CD8-positive, alpha-beta memory T cell (primary cell): ENCODE measurements at places on chromosomes 6 and 20.

DNA sequence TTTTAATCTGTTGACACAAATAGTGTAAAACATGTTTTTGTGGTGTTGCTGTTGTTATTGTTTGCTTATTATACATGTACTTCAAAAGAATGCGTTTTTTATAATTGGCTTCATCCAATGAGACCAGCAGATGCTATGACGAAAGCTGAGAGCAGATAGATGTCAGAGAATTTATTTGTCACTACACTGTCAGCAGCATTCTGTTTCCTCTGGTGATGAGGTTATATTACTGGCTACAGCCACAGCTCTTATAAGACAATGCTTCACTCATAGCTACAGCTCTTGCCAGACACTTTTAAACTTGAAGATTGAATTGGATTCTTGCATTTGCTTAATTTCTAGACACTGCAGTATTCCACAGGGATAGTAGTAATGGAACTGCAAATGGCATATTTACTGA, 860.5 kb downstream of the TBC1D32 start:
- no peak for DNase-seq

DNA sequence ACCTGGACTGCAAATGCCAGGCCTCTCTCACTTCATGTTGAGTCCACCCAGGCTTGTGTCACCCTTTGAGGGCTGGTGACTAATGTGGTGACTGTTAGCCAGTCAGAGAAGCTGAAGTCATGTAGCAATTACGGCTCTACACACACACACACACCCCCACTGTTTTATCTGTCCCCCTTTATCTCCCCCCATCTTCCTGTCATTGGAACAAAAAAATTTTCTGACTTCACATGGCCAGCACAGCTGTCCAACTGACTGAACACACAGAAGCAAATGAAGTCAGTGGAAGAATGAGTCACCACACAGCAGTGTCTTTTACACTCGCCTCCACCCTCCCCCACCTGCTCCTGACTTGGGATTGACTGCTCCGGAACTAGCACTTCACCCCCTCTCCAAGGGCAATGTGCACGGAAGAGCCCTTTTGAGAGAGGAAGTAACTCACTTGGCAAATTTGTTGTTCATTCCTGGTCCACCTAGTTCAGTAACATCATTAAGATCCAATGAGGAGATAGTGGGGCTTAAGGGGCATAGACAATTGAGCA, 198.0 kb downstream of the RNF144B start:
- no peak for DNase-seq

- no peak for DNase-seq
These were observed 25.1 kb downstream of the JAG1 start for GRCh38 chr20:10648651-10649050.

DNA sequence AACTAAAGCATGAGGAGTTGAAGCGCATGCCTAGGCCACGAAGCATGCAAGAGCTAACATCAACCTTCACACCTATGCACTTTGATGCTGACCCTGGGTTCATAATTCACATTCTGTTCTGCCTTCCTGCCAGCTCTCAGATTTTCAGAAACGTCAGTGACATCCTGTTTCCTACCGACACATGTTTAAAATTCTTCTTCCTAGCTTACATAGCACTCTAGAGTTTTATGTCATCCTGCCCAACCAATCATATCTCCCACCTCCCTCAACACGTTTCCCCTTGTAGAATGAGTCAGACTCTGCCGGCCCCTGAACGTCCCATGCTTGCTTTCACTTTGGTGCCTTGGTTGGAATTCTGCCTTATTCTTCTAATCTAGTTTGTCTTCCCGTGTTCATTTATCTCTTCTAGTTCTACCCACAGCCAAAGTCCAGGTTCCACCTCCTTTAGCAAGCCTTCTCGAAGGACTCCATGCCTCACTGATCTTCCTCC, 97.2 kb upstream of the MAP7 start:
- peak; percentile 47 for DNase-seq

- DNase-seq, result no peak
These were observed 21.7 kb downstream of the ABHD12 start for GRCh38 chr20:25368976-25369375.

DNA sequence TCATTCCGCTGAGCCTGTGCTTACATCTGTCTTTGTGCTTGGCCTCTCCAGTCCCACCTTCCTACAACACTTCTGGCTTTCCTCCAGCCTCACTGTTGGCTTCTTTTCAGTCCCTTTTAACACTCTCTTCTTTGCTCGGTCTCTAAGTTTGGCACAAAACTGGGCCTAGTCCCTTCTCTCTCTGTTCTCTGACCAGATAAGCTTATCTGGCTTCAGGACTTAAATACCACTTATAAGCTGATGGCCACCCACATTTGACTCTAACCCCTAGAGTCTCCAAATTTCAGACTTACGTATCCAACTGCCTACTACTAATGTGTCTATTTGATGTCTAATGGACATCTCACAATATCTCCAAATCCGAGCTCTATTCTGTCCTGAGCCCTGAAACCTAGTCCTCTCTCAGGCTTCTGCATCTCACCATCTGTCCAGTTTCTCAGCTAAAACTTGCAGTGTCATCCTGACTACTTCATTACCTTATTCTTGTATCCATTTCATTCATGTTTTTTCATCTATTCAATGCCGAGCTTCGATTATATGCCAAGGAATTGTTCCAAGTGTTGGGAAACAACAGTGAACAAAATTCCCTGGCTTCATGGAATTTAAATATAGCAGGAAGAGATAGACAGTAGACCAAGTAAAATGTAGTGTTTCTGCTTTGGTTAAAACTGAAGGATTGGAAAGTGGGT, 40.1 kb downstream of the TBPL1 start:
- no peak for DNase-seq

DNA sequence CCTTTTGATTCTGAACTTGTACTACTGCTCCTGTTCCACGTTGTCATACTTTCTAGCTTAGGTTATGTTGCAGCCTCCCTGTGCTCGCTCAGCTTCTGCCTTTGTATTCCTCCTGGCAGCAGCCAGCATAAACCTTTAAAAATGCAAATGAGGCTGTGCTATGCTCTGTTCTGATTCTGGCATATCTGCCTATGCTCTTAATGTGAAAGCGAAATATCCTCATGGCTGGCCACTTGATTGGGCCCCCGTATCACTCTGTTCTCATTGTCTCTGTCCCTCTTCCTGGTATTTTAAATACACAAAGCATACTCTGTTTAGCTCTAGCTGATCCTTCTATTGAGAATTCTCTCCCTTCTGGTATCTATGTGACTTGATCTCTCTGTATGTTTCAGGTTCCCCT, 139.0 kb downstream of the JARID2 start:
- no peak for DNase-seq

- DNase-seq, result peak; percentile 79
These were observed 501 bp downstream of the PLCG1 start for GRCh38 chr20:41137614-41138474.

GRCh38 chr6:105769987-105770386, 316.1 kb upstream of the PRDM1 start:
- no peak for DNase-seq

- DNase-seq, result peak; percentile 61
These were observed 5.4 kb downstream of the NPBWR2 start for GRCh38 chr20:64101731-64102621.

DNA sequence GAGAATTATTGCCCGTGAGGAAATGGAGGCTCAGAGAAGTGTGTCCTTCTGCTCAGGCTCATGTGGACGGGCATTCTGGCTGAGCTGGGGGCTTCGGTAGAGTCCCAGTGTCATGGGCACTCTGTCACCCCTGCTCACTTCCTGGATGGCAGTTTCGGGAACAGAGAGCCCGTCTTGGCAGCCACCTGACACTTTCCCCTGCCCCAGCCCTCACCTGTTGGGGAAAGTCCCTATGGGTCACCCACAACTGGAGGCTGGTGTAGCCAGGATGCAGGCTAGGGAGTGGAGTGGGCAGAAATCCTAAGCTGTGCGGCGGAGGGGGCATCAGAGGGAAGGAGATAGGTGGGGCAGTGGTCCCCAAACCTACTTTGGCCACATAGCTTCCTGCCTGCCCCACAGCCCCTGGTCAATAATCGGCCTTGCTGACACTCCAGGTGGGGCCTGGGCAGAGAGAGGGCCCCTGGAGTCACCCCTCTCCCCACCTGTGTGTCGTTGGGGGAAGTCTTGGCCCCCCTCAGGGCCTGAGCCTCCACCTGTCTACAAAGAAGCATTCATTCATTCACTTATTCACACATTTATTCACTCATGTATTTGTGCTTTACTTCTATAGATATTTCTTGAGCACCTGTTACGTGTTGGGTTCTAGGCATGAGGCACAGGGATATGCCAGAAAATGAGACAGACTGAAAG, 40.5 kb downstream of the SNAI1 start:
- no peak for DNase-seq

DNA sequence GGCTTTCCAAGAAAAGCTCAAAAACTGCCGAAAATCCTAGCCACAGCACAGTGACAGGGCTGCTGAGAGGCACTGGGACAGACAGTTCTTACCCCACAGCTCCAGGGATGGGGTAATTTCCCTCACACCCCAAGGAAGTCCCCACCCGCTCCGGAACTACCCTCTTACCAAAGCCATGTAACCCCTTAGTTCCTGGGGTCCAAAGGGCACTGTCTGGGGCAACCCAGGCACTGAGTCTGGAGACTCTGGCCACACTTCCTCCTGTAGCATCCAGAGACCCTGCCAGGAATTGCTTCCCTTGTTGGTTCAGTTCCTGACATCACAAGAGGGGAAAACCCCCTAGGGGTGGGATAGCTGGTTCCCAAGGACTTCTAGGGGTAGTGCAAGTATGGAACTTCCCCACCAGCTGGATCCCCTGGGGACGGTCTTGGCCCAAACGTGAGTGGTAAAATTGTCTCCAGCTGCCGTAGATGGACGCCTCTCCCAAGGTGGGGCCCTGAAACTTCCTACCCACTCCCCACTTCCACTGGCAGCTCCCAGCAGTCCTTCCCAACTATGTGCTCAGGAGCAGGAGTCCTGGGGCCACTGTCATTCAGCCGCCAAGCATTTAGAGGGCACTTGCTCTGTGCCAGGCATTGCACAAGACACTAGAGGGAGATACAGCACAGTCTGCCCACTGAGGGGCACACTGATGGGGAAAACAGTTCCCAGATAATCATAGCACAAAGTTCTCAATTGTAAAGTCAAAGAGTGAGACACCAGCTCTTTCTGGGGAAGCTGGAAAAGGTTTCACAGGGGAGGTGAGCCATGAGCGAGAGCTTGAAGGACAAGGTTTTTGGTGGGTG, 17.2 kb upstream of the HCK start:
- no peak for DNase-seq

- no peak for DNase-seq
These were observed 161.4 kb downstream of the FOXC1 start for GRCh38 chr6:1770968-1771723.

DNA sequence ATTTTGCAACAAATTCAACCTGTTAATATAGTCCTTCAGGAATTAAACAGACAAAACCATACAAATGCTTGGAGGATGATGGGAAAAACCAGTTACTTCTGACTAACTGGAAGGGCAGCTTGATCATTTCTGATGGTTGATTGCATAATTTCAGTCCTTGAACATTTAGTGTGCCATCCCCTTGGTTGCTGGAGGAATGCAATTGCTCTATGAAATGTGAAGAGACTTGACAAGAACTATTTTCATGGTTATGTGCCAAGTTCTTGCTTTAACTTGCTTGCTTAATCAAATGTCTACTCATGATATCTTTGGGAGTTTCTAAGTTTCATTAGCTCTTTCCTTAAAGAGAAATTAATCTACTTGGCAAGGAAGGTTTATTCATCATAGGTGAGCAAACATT, 45.2 kb downstream of the ANKEF1 start:
- no peak for DNase-seq

DNA sequence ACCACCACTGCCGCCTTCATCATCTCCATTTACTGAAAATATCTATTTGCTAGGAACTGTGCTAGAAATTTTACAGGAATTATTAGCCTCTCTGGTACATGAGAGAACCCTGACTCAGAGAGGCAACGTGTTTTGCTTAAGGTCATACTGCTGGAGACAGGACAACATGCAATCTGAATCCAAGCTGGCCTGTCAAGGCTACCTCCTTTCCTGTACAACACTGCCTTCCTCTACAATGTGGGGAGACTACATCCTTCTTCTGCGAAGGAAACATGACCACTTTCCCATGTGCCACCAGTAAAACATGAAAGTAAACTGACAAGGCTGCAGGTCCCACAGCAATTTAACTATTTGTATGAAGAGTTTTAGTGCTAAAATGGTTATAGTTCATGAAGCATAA, 200.9 kb downstream of the BACH2 start:
- DNase-seq, result no peak

DNA sequence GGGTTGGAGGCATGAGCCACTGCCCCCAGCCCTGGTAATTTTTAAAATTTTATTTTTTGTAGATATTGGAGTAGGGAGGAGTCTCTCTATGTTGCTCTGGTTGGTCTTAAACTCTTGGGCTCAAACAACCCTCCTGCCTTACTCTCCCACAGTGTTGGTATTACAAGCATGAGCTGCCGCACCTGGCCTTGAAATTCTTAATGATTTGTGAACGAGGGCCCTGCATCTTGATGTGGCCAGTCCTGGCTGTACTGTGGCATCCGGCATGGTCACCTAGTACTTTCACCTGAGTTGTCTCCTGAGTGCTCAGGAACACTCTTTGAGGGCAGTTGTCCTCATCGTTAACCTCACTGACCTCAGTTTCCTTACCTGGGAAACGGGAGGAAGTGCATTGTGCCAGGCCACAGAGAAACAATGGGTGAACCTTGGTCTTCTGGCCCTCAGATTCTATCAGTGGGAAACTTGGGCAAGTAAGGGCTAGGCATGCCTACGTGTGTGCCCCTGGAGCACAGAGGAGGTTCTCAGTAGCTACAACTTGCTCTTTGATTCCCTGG, 19.5 kb downstream of the CEBPB start:
- DNase-seq, result no peak

DNA sequence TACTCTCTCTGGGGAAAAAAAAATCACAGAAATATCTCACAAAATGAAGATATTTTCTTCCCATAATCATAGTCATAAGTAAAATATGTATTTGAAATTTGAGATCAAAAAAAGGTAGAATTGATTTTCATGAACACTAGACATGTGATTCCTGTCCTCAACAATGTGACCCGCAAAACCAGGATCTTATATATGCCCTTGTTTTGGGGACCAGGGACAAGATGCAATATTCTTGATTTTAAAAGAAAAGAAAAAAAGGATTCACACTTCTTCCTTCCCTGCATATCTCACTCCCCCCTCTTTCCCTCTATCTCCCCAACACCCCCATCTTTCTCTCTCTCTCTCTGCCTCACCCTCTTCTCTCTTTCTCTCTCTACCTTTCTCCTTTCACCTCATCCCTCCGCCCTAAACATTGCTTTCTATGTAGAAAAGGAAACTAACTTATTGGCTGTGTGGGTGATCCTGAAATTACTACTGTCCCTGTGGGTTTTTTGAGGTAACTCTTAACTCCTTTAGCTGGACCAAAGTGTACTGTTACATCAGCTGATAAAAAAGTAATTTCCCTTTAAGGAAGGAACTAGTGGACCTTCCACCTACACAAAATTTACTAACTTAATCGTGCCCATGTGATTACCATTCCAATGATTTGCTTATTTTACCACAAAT, 85.6 kb downstream of the AIG1 start:
- DNase-seq, result no peak

- no peak for DNase-seq
These were observed 106.2 kb upstream of the BEND3 start for GRCh38 chr6:107221519-107221918.

GRCh38 chr20:24131684-24132083, 143.1 kb upstream of the GGTLC1 start:
- DNase-seq, result no peak
